ENCODE measurements at places on chromosomes 12 and 14.

DNA sequence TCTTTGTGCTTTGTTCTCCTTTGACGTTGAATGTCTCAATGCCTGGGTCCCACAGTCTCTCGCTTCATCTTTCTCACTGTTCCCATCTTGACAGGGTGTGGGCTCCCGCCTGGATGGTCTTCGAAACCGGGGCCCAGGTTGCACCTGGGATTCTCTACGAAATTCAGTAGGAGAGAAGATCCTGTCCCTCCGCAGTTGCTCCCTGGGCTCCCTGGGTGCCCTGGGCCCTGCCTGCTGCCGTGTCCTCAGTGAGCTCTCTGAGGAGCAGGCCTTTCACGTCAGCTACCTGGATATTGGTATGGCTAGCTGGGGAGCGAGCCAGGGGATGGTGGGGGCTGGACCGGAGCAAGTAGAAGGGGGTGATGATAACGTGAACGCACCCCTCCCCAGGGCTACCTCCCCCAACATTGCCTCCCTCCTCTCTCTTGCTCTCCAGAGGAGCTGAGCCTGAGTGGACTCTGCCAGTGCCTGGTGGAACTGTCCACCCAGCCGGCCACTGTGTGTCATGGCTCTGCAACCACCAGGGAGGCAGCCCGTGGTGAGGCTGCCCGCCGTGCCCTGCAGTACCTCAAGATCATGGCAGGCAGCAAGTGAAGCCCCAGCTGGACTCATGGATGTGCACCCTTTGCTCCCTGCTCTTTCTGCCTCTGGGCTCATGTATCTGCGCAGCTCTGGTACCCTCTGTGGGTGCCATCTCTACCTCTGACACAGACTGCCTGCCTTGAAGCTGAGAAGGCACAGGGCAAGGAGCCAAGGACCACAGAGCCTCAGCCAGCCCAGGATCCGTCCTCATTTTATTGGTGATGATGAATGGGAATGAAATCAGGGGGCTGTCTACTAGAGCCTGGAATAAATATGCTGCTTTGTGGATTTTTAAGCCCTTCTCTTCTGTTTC, 1.5 kb downstream of the NPFF start:
- DNase-seq, result no peak

DNA sequence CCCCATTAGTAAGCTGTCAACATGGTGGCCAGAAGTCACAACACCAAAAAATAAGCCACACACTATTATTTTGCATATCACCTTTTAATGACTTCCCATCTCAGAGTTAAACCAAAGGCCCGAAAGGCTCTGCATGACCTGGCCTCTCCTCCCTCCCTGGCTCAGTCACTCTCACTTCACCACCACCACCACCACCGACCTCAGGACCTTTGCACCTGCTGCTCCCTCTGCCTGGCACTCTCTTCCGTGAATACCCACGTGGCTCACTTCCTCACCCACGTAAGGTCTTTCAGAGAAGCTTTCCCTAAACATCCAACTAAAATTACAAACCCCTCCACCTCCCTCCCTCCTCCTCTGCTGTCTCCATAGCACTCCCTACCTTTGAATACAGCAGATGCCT, 134.3 kb downstream of the RIMBP2 start:
- no peak for DNase-seq

DNA sequence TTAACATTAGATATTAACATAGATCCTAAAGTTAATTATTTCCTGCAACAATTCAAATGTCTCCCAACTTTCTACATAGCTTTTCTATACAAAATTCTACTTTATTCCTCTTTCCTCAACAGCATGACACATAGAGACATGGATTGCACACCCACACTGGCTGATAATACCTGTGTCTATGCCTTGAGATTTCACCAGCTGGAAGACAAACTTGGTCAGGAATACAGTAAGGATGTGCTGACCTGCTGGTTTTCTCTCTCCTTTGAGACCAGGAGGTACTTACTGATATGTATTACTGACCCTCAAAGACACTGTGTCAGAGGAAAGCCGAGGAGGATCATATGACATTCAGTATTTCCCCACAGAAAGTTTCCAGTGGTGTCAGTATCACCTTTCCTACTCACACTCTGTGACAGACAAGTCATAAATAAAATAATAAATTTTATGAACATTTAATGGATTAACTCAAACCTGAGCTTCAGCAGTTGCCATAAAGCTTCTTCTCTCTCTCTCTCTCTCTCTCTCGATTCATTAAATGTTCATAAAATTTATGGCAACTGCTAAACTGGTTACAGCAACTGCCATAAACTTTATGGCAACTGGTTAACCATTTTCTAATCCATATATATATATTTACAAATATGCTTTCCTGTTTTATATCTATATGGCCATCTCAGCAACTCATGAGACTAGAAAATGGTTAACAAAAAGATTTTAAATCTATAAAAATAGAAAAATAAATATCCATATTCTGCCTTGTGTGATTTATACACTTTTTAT, 22.7 kb downstream of the EIF2S3B start:
- no peak for DNase-seq

DNA sequence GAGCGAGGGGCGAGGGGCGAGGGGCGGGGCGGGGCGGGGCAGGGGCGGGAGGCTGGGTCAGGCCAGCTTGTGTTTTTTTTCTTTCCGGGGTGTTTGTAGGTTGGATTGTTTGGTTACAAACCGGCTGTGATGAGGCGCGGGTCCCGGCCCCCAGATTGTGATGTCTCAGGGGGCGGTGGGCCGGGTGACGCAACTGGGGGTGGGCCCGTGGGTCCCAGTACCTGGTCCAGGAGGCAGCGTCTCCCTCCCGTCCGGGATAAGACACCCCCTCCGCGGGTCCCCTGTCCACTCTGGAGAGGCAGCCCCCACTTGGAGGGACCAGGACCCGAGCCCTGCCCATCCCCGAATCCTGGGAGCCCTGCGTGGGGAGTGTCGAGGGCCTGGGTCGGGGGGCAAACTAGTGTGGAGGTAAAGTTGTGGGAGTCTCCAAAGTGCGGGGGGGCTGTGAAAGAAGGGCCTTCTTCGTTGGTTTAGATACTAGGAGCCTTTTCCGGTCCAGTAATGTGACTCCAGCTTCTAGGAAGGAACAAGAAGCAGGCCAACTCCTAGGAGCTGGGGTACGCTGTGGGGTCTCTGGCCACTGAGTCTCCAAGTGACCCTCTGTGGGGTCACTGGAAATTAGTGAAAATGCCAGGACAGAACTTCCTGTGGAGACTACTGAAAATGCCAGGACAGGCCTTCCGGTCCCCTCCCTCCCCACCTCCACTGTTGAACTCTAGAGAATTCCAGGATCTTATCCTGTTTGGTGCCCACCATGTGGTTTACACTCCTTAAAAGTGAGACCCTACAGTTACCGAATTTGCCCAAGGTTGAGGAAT, 579 bp upstream of the CLMN start:
- DNase-seq, result no peak

GRCh38 chr12:88781909-88782308, 201.6 kb upstream of the KITLG start:
- DNase-seq, result no peak

- no peak for DNase-seq
Observed at GRCh38 chr12:56933826-56934625, at the start of gene SDR9C7. Gene SDR9C7 (minus strand): TSS chr12:56934408. CDS start chr12:56934261, 147 bp downstream.

GRCh38 chr12:80777587-80777986, 60.9 kb downstream of the MYF5 start:
- DNase-seq, result no peak

DNA sequence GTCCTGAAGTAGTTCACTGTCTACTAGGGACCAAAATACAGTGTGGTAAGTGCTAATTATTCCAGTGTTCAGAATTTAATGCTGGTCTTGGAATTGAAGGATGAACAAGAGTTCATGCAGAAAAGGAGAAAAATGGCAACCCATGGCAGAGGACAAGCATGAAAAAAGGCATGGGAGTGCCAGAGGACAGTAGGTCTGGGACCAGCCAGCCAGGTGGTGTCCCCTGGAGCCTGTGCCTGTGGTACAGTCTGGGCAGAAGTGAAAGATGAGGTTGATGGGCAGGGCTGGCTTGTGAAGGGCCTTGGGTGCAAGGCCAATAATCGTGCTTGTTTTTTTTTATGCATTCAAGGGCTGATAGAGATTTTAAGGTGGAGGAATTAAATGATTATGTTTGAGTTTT, 21.0 kb downstream of the C12orf75 start:
- DNase-seq, result no peak

GRCh38 chr14:59482541-59483331, 1.5 kb downstream of the L3HYPDH start:
- DNase-seq, result peak; percentile 85

DNA sequence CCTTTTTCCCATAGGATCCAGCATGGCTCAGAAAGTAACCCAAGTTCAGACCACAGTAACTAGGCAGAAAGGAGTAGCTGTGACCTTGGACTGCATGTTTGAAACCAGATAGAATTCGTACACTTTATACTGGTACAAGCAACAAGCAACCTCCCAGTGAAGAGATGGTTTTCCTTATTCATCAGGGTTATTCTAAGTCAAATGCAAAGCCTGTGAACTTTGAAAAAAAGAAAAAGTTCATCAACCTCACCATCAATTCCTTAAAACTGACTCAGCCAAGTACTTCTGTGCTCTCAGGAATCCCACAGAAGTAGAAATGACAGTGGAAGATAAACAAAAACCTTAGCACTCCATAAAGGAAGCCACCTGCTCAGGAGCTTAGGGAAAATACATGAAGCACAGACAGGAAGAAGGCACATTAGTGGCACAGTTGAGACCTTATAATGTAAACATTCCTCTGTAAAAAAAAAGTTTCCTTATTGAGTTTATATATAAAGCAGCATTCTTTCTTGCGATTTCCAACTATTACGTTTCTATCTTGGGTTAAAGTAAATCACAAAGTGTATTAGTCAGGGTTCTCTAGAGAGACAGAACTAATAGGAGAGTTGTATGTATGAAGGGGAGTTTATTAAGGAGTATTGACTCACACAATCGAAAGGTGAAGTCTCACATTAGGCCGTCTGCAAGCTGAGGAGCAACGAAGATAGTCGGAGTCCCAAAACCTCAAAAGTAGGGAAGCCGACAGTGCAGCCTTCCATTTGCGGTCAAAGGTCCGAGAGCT, 398.4 kb downstream of the DAD1 start:
- DNase-seq, result no peak

DNA sequence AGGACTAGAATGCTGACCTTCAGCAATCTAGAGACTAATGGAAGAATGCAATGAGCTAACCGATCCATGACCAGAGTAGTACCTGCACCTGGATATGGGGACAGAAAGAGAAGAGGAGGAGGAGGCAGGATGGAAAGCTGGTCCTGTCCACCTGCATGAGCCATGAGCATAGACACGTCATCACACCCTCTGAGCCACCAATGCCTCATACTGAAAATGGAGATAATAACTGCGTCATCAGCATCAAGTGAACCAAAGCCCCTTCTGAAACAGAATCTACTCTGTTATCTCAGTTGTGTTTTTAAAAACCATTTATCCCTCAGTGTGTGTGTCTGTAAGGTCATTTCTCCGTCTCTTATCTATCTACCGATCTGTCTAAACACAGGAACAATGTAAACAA, 327.0 kb downstream of the BCL11B start:
- no peak for DNase-seq

DNA sequence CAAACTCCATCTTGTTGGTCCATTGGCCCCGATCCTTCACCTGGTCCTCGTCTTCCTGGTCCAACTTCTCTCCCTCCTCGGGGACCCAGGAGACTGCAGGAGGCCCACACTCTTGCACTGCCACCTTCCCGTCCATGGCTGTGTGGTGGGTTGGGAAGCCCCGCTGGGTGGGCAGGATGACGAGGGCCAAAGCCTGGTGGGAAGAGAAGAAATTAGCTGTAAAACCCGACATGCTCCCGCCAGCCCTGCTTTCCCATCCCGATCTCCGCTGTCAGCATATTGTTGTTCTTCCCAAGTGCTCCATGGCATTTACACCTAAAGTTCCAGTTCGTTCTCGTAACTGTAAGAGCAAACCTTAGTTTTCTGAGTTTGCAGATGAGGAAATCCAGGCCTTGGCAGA, 4.1 kb downstream of the SLC6A12 start:
- DNase-seq, result no peak

GRCh38 chr14:29580763-29581162, 346.9 kb downstream of the PRKD1 start:
- no peak for DNase-seq

- peak; percentile 40 for DNase-seq
Observed at GRCh38 chr14:102774391-102775153, 2.7 kb upstream of the TRAF3 start.

DNA sequence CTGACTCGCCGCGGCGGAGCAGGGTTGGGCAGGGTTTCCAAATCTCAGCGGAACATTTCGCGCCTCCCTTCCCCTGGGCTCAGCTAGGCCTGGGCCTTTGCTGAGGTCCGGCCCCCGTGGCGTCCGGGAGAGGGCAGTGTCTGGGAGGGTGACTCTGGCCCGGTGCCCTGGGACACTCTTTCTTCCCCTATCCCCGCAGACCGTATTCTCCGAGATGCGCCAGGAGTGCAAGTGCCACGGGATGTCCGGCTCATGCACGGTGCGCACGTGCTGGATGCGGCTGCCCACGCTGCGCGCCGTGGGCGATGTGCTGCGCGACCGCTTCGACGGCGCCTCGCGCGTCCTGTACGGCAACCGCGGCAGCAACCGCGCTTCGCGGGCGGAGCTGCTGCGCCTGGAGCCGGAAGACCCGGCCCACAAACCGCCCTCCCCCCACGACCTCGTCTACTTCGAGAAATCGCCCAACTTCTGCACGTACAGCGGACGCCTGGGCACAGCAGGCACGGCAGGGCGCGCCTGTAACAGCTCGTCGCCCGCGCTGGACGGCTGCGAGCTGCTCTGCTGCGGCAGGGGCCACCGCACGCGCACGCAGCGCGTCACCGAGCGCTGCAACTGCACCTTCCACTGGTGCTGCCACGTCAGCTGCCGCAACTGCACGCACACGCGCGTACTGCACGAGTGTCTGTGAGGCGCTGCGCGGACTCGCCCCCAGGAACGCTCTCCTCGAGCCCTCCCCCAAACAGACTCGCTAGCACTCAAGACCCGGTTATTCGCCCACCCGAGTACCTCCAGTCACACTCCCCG, 3.0 kb downstream of the WNT1 start:
- DNase-seq, result no peak

- DNase-seq, result no peak
Observed at GRCh38 chr14:71638523-71639196, 293.6 kb upstream of the RGS6 start.

DNA sequence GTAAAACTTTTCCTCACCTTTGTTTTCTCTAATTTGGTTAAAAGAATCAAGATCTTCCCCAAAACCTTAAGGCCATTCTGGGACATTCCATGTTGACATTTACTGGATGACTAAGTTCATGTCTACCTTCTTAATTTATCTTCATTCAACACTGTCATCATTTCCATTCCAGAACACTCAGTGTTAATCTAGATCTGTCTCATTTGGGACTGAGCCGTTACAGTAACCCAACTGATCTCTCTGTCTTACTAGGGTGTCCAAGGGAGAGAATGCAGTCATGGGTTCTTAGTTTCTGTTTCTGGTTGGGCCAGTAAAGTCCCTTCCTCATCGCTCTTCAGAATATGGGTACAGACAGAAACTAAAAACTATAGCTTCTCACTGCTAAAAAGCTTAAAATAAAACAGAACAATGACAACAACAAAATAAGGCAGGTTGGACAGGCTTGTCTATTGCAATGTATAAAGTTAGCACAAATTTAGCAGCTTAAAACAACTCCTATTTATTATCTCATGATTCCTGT, 144.8 kb downstream of the ASCL1 start:
- DNase-seq, result no peak

- no peak for DNase-seq
Observed at GRCh38 chr14:48096897-48097296, 421.5 kb upstream of the MDGA2 start.

- DNase-seq, result no peak
Observed at GRCh38 chr14:95458459-95458858, 58.0 kb downstream of the SYNE3 start.
